Stimulated activated CD4-positive, alpha-beta T cell treated with anti-CD3 and anti-CD28 coated beads, Interleukin-15, amount 100 ng/mL, for 1 hour (primary cell): ENCODE measurements at places on chromosomes 12 and 14.
A peak's percentile ranks its signal among the peaks of the same experiment; 100 is the strongest.

- DNase-seq = no peak
Observed at GRCh38 chr12:33628087-33628486, 188.5 kb upstream of the SYT10 start.

DNA sequence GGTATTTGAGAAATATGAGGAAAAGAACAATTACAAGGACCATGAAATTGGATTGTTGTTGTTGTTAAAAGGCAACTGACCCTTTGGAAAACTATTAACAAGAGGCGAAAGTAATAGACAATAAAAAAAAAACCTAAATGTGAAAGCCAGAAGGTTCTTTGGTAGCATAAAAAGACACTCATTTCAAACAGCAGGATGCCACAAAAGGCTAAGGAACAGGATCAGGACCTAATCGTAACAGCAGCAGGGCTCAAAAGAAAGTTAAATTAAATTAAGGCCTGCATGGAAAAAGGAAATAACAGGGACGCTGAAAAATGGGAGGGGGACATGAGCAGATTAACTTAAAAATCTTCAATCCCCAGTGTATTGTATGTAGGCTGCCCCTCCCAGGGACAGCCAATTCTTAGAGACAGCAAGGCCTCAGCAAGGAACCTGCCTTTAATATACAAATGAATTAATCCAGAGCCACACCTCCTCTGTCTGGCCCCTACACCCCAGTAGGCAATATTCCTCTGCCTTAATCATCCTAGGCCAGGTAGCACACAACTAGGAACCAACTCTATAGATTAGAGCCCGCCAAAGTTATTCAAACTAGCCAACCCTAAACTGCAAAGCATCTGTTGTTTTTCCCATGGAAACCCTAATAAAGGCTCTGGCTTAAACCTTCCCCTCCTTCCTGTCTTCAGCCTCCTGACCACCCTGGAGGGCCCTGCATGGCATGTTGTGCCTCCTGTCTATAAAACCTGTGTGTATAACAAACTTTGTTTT is 28.4 kb upstream of the AP4S1 start:
- no peak for DNase-seq

GRCh38 chr12:11686120-11686519 is 36.6 kb downstream of the ETV6 start:
- no peak for DNase-seq

DNA sequence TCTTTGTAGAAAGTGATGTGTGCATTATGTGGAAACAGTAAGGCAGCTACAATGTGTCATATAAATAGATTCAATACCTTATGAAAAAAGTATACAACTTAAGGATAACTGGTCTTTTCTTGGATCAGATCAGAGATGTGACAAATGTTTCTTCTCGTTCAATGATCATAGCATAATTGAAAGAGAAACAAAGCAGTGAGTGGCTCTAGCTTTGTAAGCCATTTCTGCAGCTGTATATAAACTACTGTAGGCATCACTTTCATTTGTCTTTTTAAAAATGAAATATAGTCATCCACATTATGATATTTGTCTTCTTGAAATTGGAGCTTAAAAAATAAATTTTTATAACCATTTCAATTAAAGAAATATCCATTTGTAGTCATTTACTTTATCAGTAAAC is 63.8 kb upstream of the LMO3 start:
- DNase-seq = no peak

DNA sequence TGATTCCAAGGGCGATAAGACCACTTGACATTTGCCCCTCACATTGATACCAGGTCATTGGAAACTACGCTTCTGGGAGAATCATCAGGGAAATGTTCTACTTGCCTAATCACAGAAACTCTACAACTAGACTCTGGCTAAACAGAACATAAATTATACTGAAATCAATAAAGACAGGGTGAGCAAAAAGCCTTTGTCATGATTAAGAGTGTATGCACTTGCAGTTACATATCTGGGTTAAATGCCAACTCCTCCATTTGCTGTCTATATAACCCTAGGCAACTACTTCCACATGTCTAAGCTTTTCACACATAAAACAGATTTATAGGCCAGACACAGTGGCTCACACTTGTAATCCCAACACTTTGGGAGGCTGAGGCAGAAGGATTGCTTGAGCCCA is 125.7 kb downstream of the PHLDA1 start:
- no peak for DNase-seq

GRCh38 chr14:34699873-34700621 is 14.3 kb downstream of the CFL2 start:
- DNase-seq = no peak

DNA sequence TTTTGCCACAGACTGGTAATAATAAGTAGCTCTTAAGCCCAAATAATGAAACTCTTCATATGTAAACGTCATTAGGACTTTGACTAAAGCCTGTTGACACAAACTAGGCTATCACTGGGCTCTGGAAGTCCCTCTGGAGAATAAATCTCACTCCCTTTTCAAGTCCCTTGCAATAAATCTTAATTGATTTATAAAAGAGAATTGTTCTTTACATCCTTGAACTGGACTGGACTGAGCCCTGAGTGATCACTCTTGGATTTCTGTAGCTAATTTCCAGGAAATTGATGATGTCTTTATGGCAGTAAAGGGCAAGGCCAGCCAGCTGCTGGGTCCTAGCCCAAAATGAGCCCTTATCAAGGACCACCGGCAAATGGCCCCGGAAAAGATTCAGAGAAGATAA is 1162.7 kb downstream of the BCL11B start:
- DNase-seq = no peak

GRCh38 chr14:50524060-50524459 is 8.3 kb downstream of the MAP4K5 start:
- DNase-seq = no peak

- no peak for DNase-seq
Observed at GRCh38 chr14:24630087-24630871, 3.7 kb downstream of the GZMB start.

DNA sequence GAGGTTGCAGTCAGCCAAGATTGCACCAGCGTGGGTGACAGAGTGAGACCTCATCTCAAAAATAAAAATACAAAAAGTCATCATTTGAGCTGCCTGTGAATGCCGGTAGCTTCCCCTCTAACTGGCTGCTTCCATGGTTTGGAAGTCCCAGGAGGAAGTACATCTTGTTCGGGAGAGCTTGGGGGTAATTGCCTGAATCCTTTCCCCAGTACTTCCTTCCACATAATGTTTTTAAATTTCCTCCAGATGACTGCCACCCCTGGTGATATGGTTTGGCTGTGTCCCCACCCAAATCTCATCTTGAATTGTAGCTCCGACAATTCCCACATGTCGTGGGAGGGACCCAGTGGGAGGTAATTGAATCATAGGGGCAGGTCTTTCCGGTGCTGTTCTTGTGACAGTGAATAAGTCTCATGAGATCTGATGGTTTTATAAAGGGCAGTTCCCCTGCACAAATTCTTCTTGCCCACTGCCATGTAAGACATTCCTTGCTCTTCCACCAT is 87.2 kb downstream of the SPRING1 start:
- no peak for DNase-seq

DNA sequence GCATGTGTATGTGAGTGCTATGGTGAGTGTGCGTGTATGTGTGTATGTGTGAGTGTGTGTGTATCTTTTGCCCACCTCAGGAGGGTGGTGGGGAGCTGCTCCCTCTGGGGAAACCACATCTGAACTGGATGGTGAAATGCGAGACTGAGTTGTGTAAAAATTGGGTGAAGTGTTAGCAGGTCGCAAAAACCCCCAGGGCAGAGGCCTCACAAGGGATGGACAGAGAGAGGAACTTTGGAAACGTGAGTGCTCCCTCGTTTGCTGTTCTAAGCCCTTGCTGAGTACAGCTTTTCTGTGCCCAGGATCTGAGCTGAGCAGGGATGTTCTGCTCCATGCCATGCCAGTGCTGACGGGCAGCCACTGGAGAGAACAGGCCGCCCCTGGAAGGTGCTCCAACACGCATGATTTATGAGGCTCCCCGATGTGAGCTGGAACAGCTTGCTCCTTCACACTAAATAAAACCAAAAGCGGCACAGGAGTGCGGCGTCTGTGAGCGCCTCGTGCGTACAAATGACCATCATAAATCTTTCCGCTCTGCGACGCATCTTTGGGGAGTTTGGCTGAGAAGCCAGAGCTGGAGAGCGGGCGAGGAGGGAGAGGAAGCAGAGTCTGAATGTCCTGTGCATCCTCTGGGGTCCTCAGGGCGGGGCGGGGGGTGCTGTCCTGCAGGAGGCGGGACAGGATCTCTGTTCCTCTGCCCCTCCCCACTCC is 14.1 kb upstream of the GALNT9 start:
- DNase-seq = no peak

DNA sequence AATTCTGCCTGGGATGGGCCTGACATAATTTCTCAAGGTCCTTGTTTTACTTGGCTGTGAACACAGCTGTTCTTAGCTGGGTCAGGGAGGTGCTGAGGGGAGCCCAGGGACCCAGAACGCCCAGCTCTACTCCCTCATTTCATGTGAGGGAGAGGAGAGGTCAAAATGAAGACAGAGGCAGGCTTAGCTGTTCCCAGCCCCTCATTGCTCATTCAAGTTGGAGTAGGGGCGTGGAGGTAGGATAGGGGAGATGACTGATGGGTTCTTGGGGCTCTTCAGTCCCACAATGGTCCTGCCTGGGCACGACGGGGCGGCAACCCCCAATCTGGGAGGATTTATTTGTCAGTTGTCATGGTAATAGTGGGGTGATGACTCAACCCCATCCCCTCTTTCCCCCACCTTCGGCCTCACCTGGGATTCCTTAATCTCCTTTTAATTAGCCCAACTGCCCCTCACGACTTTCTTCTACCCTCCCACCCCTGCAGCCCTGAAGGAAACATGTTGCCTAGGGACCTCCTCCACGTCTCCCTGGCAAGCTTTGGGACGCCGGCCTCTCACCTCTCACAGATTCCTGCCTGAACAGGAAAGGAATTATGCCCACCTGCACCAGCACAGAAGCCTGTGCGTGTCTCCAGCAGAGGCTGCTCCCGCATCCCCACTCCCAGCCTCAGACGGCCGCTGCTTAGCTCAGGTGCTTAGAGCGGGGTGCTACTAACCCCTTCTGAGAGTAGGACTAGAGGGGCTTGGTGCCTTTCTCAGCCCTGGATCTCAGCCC is 10.2 kb downstream of the SPRYD3 start:
- DNase-seq = no peak

DNA sequence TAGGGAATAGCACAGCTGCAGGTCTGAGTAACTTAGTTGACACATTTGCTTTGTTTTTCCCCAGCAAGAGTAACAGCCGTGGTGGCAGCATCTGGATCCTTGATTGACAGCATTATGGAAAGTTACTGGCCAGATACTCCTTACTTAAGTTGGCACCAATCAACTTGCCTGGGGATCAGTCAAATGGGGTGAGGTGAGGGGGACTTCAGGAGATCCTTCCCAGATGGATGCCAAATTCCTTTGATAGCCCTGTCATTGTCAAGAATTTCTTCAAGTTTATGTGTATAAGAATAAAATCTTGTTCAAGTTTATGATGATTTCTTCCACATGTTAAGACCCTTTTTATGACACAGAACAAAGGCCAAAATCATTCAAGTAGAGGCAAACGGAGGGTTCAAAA is 618.4 kb downstream of the SLC6A15 start:
- no peak for DNase-seq

DNA sequence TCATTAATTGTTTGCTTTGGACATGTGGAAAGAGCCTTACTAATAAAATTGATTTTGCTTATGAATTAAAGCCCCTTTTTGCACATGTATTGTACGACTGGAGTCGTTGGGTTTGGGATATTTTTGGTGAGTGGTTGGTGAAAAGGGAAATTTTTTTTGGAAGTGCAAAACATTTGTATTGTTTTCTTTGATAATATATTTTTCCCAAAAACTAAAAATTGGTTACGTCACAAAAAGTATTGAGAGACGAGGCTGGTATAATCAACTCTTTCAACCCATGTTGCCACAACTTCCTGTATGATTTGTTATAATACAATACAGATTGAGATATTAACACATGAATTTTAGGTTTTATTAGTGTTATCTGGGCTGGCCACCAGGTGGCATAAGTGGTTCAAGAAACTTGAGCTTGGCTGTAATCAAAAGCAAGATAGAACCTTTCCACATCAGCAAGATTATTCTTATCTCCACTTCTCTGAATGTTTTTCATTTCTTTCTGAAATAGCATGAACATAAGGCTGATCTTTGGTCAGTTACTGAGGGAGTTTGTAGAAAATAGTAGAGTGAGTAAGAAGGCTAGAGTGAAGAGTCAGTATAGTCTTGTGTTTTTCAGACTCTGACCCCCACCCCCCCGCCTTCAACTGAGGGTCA is 8.7 kb downstream of the NGDN start:
- DNase-seq = peak; percentile 25

DNA sequence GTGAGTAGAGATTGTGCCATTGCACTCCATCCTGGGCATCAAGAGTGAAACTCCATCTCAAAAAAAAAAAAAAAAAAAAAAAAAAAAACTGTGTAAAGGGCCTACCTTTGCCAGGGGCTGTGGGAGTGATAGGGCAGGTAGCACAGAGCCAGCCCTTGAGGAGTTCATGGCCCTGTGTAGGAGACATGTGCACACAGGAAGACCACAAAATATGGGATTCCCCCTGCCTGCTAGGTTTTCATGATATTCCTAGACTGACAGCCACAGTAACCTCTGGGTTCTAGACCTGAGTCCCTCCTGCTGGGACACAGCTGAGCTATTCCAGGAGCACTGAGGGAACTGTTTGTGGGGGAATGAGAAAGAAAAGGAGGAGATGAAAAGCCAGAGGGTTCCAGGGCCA is 8.3 kb upstream of the SPTSSA start:
- no peak for DNase-seq

- no peak for DNase-seq
Observed at GRCh38 chr14:69571449-69572029, 3.1 kb downstream of the CCDC177 start.

DNA sequence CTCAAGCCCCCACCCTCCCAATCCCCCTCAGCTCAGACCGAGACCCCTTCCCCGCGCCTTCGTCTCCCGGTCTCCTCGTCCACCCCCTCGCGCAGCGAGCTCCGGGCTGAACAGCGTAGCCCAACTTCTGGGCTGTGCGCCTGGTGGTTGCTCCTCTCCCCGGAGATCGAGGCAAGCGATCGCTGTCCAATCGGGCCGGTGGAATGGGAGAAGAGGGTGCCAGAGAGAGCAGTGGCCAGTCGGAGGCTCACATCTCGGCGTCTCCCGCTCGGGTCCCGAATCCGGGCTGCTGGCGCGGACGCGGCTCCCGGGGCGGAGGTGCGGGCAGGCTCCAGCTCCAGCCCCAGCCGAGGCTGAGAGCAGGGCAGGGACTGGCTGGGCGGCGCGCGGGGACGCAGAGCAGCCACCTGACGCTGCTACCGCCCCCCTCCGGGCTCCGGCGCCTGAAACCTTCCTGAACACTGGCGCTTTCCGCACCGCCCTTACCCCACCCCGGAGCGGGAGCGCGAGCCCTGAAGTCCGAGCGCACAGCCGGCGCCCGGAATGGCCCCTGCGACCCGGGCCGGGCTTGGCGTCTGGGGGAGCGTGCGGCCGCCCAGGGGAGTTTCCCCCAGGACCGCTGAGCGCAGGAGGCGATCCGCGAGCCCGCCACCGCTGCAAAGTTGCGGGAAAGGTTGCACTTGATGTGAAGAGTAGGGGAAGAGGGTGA is 508 bp upstream of the KCNH5 start:
- no peak for DNase-seq

- no peak for DNase-seq
Observed at GRCh38 chr14:76612654-76613053, 148.6 kb upstream of the VASH1 start.
